CD4-positive, alpha-beta T cell (primary cell): ENCODE measurements at places on chromosomes 1 and 21.

DNA sequence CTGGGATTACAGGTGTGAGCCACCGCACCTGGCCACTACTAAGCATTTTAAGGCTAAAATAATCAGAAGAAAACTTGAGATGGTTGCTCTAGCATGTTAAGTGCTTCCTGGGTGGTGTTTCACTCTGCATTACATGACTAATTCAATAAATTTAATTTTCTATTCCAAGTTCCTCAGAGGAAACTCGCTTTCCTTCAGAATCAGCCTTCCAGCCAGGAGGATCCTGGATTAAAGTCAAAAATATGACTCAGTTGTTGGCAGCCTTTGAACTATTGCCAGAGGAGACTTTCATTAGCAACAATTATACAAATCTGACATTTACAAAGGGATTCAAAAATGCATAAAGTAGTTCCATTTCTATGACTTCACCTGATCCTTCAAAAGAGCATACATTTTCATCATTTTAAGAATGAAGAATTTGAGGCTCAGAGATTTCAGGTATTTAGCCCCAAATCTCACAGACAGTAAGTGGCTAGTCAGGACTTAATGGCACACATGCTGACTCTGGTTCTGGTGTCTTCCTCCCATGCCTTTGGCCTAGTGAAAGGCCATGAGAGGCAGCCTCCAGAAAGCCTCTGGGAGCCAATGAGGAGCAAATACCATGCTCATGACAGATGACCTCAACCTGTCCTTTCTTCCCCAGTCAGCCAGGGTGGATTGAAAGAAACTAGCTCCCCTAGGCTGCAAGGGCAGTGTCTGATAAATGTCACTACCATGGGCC, 115.7 kb downstream of the MAP3K21 start:
- no peak for DNase-seq

- no peak for DNase-seq
These were observed 19.9 kb downstream of the ZNF648 start for GRCh38 chr1:182041615-182042014.

DNA sequence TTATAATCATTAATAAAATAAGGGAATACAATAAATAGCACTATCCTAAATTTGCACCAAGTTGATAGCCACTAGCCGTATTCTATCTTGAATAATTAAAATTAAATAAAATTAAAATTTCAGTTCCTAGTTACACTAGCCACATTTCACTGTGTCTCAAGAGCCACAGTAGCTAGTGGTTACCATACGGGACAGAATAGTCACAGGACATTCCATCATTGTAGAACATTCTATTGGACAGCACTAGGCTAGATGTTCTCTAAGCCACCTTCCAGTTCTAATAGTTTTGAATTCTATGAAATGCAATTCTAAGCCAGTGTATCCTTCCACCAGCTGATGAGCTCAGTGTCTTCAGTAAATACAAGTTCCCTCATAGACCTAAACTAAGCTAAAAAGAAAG, 71.1 kb upstream of the GOLT1A start:
- no peak for DNase-seq

DNA sequence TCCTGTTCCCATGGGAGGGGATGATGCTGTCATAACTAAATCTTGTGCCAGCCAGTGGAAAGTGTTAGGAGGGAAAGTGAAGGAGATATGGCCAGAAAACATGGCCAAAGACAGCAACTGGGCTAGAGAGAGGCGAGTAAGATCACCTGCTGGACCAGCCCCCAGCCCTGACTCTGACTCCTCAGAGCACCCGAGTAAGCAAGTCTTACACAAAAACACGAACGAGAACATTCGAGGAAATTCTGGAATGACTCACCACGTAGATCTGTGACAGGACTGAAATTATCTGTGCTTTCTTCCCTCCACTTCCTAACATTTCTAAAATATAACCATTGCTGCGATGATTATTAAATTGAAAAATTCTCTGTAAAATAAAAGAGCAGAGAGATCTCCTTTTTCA, 9.2 kb downstream of the ZNF496 start:
- no peak for DNase-seq
